Left kidney (tissue), 8 donors: ENCODE measurements at places on chromosomes 3 and 15. TPM values are rescaled to one million over a fixed set of nuclear protein-coding genes. Genes with fewer than 3 reads are reported as not detected.

Gene GCSAM
- 3.0 TPM for polyA plus RNA-seq

- DNase-seq: no peak
Observed at GRCh38 chr3:171592786-171593185, 132.6 kb upstream of the TNIK start.

Gene FBXL2
- polyA plus RNA-seq: 28.7 TPM

- DNase-seq: no peak
Observed at GRCh38 chr3:143215059-143215458, 95.5 kb downstream of the CHST2 start.
